ENCODE measurements at places on chromosomes 5 and 9.

DNA sequence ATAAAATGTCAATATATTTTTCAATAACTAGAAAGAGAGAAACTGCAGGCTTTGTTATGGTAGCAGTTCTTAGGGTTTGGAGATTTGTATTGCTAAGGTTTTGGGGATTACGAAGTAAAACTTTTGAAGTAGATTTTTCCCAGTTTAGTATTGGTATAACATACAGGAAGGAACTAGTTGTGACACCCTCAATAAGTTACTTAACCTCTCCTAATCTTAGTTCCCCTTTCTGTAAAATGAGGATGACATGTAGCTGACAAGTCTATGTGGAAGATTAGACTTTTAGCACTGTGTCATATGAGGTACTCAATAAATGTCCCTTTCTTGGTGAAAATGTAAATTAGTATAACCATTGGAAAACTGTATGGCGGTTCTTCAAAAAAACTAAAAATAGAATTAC lies 73.4 kb upstream of the ATG10 start:
- DNase-seq = no peak

GRCh38 chr9:76557674-76558225 lies 98.8 kb downstream of the GCNT1 start:
- no peak for DNase-seq

- no peak for DNase-seq
These were observed 23.9 kb downstream of the LECT2 start for GRCh38 chr5:135930949-135931295.

DNA sequence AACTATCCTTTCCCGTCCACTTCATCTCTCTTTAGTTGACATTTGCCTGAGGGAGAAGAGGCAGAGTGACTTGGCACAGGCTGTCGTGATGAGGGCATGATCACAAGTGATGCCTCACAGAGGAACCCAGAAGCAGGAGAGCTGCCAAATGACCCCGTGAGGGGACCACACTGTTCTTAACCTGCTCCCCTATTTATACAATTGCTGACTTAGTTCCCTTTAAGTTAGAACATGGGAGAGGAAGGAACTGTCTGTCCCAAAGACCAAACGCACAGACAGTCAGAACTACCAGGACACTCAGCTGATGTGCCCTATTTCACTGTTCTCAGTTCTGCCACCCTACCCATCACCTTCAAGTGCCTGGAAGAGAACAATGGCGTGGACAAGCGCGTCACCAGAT lies 73.7 kb downstream of the SLC1A3 start:
- DNase-seq = no peak

GRCh38 chr5:76709762-76710161 lies 6.2 kb upstream of the F2R start:
- DNase-seq = no peak

- no peak for DNase-seq
These were observed 15.9 kb upstream of the ABLIM3 start for GRCh38 chr5:149125386-149125891.

GRCh38 chr9:71308454-71308853 lies 187.0 kb upstream of the TRPM3 start:
- DNase-seq = no peak

DNA sequence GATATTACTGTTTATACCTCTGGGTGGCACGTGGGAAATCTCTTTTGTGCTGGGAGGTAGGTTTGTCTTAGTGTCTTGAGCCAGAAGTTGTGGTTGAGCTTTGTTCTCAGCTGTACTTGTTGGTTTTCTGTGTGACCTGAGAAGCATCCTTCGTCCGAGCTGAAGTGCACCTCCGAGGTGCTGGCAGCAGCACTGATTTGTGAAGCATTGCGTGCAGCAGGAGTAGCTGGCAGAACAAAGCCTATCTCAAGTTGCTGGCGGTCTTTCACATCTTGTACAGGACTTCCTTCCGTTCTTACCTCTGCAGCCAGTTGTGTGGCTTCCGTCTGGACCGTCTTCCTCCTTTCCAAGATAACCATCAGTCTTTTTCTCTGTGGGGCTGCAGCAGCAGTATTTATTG lies 4.3 kb downstream of the PRRC2B start:
- DNase-seq = peak; percentile 50

DNA sequence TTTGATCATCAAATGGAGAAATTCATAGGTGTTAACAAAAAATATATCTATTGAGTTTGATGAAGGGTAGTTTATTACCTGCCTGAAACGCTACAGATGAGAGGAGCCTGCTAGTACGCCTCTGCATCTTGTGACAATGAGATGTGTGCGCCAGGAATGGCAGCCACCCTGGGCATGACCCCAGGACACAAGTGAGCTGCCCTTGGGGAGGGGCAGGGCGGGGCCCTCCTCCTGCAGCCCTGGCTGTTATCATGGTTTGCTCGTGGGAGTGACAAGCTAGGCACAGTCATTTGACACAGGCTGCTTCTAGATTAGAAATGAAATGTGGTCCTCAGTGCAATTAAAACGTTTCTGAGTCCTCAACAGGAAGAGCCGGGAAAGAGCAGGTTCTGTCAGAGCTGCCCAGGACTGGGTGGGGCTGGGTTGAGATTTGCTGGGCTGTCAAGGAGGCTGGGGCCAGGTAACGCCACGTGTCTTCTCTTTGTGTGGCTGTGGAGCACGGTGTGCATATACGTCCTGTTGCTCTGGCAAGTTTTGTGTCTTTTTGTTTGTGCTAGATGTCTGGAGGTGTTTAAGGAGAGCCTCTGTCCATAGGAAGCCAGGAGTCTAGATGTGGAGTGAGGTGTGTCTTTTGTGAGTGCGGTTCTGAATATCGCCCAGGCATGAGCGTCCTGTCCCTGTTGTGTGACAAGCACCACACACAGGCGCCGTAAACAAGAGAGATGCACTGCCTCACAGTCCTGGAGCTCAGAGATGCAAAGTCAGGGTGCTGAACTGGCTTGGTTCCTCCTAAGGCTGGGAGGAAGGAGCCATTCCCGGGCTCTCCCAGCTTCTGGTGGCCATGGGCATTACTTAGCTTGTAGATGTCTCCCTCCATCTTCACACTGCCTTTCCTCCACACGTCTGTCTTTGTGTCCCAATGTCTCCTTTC lies 129.0 kb upstream of the IRX4 start:
- no peak for DNase-seq

GRCh38 chr5:132471944-132472343 lies 18.6 kb downstream of the IRF1 start:
- DNase-seq = no peak

- no peak for DNase-seq
These were observed 19.9 kb downstream of the CDKN2A start for GRCh38 chr9:21974343-21974721.

GRCh38 chr9:128344931-128345605 lies 4.7 kb downstream of the SLC27A4 start:
- DNase-seq = no peak

Data from effector CD4-positive, alpha-beta T cell (primary cell).